ENCODE measurements at places on chromosomes 3 and 15.

DNA sequence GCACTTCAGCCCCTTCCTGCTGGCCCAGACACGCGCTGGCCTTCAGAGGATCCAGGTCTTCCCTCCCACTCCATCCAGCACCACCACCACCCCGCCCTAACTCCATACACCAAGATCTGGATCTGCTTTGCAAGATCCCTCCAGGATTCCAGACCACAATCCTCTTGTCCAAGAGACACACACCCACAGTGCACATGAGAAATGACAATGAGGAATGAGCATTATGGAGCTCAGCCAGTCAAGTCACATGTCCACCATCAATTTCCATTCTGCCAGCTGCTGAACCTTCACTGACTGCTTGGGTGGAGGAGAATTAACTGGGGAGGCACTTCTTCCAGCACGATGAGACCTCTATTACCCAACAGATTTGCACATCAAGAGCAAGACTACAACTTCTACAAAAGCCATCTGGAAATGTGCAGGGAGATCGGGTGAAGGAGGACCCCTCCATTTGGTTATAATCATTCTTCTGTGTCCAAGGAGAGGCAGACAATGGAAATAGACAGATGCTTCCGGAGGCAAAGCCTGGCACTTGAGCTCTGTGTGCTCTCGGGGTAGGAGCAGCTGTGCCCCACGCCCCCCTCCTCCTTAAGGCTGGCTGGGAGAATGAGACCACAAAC, 12.3 kb upstream of the SPATA12 start:
- DNase-seq = no peak

GRCh38 chr3:44482721-44483120, 5.3 kb upstream of the ZNF445 start:
- no peak for DNase-seq

DNA sequence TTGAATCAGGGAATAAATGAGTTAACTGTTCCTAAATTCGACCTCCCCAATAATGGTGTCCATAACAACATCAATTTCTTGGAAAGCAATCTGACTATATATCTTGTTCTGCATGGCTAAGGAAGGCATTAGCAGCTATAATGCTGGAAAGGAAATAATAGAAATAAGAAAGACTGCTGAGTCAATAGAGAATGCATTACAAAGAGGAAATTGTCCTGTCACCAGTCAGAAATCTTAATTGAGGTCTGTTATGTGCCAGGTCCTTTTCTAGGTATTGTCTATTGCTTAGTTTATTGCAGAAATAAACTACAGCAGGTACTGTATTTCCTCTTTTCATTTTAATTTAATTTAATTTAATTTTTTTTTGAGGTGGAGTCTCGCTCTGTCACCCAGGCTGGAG, 5.9 kb upstream of the PPP1R2 start:
- no peak for DNase-seq

GRCh38 chr3:46996689-46997452, 17.4 kb downstream of the NBEAL2 start:
- DNase-seq = no peak

- no peak for DNase-seq
Observed at GRCh38 chr3:46293991-46294833, 52.0 kb downstream of the CCR3 start.

- DNase-seq = no peak
Observed at GRCh38 chr3:129398803-129399144, 29.7 kb downstream of the EFCAB12 start.

DNA sequence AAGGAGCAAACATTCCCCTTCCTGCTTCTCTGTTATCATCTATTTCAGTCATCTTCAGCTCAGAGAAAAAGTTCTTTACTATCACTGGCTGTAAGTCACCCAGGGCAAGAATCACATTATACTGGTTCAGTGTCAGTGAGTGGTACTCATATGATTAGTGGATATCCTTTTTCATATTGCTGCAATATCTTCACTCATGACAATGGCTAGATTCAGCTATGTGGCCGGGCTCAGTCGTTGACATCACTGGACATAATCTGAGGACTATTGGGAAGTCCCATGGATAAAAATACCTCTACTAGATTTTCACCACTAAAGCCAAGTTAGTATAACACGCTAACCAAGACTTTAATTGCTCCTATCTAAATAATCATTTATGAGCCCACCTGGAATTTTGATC, 91.3 kb upstream of the UBE2E2 start:
- no peak for DNase-seq

GRCh38 chr3:131917006-131917405, 117.8 kb downstream of the CPNE4 start:
- no peak for DNase-seq

DNA sequence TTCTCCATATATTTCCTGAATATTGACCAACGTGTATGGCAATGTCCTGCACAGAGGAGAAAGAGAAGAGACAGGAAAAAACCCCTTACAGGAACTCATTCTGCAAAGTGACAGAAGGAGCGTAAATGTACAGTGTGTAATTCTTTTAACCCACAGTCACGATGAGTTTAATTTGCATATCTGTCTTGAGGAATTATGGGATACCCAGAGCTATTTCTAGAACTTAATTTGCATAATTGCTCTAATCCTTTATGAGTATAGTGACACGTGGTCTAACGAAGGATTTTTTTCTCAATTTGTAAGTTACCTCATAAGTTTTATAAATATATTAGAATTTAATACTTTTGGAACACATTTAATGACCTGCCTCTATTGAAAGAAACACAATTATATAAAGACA, 9.8 kb downstream of the GPR27 start:
- DNase-seq = no peak

DNA sequence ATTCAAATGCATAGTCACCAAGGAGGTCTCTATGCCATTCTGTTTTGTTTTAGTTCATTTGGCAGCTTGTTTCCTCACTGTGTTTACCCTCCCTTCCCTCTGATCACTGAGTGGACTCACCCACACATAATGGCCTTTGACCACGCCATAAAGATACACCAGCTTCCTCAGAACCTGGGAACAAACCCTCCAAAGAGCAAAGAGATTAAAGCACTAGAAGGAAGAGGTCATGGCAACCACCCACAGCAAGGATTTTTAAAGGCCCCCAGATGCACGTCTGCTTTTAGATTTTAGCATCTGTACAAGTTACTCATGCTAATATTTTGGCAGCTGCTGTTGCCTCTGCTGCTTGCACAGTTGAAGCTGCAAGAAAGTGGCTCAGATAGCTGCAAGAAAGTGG, 47.9 kb upstream of the CADPS start:
- DNase-seq = no peak

DNA sequence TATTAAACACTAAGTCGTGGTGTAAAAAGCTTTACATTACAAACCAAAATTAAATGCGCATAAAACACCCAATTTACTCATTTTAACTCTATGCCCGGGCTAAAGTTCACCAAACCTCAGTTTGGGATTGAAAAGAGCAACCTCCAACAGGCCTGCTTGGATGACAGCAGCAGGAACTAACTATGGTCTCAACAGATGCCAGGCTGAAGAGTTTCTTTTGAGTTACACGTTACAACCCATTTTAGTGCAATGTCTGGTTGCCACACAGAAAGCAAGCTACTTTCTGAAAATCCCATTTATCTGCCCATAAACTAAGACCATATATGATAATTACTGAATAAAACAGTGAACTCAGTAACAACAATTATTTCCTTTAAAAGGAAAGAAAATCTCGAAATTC, 2.2 kb downstream of the SATB1 start:
- DNase-seq = no peak

- no peak for DNase-seq
Observed at GRCh38 chr3:69628951-69629350, 110.3 kb upstream of the MITF start.

DNA sequence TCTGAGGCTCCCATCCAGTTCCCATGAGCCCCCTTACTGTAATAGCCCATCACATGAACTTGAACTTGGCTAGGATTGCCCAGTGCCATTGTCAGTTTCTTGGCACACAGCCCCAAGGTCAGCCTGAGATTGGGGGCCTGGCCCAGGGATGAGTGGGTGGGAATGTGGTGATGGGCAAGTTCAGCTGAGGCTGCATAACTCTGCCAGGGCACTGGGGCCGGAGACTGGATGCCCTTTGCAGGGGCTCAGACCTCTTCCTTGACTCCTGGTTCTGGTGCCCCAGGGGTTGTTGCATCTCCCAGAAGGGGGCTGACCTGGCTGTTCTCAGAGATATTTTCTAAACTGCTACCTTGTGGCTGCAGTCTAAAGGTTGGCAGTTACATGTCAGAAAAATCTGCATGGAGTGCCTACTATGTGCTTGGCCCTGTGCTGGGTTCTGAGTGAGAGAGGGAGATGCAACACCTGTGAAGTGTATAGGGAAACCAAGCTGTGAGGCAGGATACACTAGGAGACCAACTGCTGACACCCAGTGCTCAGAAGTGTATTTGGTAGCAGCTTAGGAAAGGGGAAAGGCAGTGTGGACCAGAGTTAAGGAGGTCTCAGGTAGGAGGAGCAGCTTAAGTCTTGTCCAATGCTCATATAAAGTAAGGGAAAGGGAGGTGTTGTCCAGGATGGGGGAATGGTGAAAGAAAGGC, 74.8 kb upstream of the PRR23C start:
- no peak for DNase-seq

DNA sequence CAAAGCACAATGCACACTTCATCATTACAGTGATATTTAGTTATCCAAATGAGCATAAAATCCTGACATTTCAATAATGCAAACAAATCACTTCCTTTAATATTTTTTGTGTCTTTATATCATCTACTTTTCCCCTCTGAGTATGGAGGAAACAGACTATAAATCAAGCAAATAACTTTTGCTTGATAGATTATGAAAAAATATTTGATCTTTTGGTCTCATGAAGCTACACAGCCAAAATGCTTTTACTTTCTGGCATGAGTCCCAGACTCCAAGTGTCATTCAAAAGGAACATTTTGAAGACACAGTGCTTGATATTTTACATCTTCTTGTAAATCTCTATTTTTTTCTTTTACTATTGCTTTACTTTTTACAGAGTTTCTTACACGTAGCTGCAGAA, 215.3 kb upstream of the ROBO1 start:
- DNase-seq = no peak

DNA sequence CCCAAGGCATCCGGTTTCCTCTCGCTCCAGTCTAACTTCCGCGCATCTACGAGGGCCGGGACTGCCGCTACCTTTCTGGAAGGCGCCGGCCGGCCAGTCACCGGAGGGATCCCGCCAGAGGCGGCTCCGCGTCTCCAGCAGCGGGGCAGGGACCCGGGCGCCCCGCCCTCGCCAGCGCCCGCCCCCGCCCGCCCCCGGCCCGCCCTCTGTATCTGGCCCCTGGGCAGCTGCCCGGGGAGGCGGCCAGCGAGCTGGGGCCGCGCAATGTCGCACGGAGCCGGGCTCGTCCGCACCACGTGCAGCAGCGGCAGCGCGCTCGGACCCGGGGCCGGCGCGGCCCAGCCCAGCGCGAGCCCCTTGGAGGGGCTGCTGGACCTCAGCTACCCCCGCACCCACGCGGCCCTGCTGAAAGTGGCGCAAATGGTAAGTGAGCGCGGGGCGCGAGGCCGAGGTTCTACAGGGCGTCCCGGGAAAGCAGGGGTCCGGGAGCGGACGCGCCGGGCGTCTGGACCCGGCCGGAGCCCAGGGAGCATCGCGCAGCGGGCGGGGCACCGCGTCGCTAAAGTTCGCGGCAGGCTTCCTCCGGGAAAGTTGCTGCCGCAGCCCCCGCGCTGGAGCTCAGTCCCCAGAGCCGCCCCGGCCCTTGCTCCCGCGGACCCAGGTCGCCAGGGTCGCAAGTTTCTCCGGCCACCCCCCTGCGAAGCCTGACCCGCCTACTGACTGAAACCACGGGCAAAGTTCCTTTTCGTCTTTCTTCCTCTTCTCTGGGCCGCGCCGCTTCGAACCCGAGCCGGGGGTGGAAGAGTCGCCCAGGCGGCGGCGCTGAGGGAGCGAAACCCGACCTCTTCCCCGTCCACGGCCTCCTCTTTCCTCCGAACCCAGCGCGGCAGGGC, at the start of gene CMTM7:
Gene CMTM7, plus strand, starts transcription at position 211 of the 893 bp plus-strand sequence. Its CDS starts 54 bp downstream, at position 265.
- DNase-seq = no peak

GRCh38 chr3:47299381-47300318, 16.9 kb downstream of the KLHL18 start:
- DNase-seq = no peak

DNA sequence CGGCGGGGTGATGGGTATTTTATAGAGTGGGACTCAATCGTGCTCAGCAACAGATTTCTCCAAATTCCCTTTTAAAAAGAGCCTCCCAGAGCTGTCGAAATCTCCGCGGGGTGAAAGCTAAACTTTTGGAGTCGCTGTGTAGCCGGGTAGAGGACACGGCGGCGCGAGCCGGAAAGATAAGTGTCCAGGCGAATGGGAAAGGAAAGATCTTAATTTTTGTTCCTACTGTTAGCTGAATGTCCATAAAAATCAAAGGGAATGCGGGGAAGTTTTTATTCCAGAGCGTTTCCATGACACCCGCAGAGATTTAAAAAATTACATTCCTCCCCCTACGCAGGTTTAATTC, 9.1 kb downstream of the EOMES start:
- no peak for DNase-seq

- no peak for DNase-seq
Observed at GRCh38 chr15:52236013-52236412, 44.8 kb upstream of the GNB5 start.

GRCh38 chr3:27708250-27708649, 13.9 kb downstream of the EOMES start:
- no peak for DNase-seq

GRCh38 chr15:28989239-28989830, 103.6 kb downstream of the APBA2 start:
- no peak for DNase-seq

DNA sequence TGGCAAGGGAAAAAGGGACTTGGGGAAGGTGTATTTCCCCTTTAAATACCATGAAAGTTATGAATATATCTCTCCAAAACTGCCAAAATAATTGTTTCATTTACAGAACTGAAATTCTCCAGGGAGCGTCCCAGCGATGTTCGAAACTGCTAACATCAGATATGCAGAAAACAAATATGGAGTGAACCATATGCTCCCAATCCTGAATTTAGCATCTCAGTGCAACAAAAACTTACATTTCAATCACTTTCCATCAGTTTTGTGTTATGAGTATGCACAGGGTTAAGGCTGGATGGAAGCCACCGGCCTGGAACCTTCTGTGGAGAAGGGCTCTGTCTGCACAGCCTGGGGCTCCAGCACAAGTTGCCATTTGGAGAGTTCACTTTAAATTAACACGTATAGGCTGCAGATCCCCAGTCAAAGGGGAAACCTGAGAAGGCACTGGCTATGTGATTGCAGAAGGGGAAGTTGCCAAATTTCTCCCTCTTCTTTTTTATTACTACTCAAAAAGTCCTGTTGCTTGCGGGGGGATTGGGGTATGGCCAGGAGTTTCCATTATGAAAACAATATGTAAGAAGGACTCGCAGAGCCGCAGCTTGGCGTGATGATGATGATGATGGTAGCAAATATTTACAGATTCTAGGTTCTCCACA, 56.9 kb upstream of the FOXP1 start:
- no peak for DNase-seq

- no peak for DNase-seq
Observed at GRCh38 chr15:39171944-39172368, 408.9 kb upstream of the THBS1 start.

DNA sequence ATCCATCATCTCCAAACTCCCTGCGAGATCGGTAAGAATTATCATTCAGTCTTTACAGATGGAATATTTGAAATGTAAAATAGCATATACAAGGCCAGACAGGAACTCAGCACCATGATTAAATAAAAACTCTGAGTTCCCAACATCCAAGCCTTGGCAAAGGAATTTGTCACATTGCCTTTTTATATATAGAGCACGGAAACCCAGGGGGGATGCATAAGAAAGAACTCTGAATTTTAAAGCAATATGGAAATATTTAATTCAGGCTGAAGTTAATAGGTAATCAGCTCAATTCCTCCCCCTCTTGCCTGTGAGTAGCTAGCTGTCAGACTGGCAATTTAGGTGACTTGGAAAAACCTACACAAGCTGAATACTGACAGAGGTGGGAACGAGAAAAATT, 217.9 kb upstream of the KCNMB2 start:
- no peak for DNase-seq

GRCh38 chr15:66483131-66483566, 14.4 kb downstream of the SNAPC5 start:
- no peak for DNase-seq
